ENCODE measurements at places on chromosomes 2 and 18.

DNA sequence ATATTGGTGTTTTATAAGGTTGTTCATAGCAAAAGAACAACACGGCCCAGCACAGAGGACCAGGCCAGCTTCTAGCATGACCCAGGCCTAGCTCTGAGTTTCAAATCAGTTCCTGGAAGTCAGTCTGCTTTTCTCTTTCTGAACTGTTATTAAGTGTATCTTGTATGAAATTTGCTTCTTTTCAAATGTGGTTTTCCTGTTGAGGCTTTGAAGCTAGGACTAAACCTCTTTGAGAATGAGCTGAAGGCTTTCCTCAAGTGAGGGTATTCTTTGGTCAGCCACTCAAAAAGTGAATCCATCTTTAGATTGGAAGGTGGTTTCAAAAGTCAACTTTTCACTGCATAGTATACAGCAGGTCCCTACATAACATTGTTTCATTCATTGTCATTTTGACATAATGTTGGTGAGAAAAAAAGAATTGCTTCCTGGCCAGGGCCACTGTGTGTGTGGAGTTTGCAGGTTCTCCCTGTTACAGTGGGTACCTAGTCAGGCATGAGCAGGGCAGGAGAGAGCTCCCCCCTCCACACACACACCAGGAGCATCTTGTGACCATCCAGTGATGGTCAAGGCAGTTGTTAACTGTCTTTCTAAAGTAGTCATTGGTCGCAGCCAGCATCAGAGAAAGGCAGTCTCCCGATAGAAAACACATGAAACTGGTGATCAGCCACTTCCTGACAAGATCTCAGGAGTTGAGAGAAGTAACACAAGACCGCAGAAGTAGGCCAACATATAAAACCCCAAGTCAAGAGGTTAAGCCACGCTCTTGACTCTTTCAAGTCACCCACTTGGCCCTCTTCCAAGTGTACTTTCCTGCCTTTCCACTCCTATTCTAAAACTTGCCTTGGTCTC, 6.7 kb upstream of the ACAA2 start:
- DNase-seq = no peak

- no peak for DNase-seq
Observed at GRCh38 chr2:191051825-191052778, 38.1 kb upstream of the STAT1 start.

DNA sequence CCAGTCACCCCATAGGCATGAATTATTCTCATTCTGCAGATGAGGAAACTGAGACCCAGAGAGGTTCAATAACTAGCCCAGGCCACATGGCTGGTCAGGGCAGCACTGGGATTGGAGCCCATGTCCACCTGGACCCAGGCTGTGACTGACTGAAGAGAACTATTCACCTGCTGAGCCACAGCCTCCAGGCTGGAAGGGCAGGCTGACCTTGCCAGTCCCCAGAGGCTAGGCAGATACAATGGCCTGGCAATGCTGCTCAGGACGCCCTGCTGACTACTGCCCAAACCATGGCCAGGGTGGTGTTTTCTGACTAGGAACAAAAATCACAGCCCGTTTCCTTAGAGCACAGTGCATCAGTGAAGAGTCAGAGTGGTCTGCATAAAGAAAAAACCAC, 36.8 kb downstream of the HS6ST1 start:
- DNase-seq = no peak

DNA sequence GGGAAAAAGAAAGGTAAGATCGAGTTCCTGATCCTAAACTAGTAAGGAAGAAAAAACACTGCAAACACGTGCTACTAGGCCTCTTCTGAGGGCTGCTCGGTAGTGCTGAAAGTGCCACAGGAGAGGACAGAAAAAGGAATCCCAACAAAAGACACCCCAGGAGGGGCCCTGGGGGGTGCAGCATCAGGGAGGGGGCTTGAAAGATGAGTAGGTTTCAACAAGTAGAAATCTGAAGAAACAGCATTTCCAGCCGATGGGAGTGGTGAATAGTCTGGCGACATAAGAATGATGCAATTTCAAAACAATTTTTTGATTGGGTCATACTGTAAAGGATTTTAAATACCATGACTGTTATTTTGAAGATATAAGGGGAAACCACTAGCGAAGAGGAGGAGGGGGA, 98.6 kb downstream of the NOL10 start:
- DNase-seq = no peak

DNA sequence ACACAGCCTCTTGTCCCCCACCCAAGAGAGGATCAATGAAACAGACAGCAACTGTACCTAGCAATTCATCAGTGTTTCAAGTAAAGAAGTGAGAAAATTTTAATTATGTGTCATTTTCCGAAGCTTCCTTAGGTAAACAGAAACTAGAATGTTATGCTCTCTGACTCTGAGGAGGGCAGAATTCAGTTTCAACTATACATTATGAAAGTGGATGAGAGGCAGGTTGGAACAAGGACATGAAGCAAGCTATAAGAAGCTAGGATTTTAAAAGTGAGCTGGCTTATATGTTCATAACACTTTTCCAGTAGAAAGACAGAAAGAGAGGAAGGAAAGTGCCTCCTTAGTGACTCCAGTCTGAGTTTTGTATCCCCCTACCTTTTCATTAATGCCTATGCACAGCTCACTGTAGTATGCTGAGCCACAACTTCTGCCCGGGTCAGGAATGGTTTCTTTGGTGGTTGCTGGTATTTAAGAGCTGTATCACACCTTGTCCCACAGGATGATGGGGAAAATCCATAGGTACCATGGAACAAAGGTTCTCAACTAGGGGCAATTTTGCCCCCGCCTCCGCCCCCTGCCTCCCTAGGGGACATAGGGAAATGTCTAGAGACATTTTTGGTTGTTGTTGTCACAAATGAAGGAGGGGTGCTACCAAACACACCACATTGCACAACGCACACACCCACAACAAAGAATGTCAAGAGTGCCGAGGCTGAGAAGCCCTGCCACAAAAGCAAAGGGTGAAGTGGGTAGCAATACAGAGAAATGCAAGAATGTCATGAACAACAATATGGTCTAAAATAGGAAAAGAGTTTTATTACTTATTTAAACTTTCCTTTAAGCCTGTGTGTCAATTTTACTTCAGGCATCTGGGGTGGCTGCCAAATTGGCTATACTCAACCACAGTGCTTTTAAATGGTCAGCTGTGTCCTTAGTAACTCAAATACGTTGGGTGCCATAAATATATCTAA, 161.0 kb upstream of the ZFP36L2 start:
- no peak for DNase-seq

- DNase-seq = no peak
Observed at GRCh38 chr2:12824351-12824777, 107.6 kb downstream of the TRIB2 start.

DNA sequence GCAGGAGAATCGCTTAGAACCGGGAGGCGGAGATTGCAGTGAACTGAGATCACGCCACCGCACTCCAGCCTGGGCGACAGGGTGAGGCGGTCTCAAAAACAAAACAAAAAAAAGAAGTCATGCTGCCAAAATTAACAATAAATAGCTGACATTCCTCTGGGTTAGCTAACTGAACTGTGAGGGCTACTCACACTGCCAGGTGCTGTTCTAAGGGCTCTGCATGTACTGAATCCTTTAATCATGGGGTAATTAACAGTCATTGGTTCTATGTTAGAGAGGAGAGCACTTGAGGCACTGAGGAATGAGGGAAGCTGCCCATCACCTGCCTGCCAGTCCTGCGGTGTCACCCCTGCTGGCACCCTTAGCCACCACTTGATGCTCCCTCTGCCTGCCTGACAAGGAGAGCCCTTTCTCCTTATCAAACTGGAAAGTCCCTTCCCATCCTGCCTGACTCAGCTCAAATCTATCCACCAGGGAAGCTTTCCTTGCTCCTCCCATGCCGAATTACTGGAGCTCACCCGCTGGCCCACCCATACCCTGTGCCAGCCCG, 73.0 kb upstream of the RIOK3 start:
- DNase-seq = no peak

DNA sequence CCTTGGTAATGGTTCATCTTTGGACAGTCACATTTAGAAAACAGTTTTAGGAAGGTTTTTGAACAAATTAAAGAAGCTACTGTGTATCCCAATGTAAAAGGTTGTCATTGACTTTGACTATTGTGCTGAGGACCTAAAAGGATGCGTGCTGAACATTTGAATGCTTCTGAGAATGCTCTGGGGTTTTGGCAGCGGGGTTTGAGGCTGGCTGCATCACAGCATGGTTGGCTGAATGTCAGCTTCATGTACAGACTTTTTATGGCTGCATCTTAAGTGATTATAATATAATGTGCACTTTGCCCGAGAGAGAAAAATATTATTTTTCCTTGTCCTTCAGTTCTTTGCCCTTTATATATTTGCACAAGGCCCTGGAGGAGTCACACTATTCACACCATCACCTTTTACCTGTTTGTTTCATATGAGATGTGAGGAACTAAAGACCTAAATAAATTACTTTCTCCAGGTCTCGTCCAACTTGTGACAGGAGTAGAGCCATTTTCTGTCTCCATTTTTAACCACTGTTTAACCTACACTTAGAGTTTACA, 125.9 kb downstream of the CCDC85A start:
- DNase-seq = no peak

GRCh38 chr18:21823848-21824247, 83.3 kb downstream of the MIB1 start:
- no peak for DNase-seq

DNA sequence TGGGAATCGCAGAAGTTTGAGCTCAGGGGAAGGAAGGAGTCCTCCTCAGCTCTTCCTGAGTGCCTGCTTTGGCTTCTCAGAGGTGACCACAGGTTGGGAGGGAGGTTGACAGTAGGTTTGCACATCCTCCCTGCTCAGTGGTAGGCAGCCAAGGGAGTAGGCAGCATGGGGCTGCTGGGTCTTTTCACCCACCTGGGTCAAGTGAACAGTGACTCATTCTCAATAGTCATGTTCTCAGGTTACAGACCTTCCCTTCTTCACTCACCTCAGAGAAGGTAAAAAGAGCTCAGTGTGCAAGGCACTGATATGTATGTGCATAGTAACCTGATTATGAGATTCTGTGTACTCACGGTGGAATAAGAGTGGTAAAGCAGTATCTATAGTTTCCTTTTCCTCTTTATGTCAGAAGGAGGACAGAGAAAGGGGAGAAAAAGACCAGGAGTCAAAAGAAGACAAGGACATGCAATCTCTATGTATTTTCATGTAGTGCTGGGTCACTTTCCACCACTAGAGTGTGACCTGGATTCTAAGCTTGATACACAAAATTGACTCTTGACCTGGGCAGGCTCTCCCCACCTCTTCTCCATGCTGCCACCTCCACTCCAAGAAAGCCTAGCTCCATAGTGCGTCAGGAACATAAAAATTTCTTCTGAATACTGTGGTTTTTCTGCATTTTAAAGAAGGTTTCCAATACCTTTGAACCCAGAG, 36.5 kb upstream of the ASNSD1 start:
- no peak for DNase-seq

- no peak for DNase-seq
Observed at GRCh38 chr2:66866331-66867062, 431.6 kb downstream of the MEIS1 start.

DNA sequence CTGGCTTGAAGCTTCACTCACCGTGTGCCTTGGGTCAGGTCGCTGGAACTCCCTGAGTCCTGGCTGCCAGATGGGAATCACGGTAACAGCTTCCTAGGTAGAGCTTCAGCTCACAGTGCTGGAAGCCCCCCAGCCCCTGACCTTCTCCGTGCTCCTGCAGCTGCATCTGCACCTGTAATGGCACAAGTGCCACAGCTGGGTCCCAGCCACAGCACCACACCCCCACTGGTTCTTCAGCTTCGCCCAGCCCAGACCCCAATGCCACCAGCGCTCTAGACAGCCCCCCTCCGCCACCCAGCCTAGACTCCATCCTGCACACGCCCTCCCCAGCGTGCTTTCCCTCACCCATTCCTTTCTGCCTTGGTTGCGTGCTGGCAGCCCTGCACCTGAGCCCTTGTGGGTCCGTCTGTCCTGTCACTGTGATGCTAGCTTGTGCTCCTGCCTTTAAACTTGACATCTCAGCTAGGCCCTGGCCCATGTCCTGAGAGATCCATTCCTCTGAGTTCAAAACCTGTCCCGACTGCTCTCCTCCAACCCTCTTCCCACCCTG, 7.6 kb upstream of the ESPNL start:
- no peak for DNase-seq

DNA sequence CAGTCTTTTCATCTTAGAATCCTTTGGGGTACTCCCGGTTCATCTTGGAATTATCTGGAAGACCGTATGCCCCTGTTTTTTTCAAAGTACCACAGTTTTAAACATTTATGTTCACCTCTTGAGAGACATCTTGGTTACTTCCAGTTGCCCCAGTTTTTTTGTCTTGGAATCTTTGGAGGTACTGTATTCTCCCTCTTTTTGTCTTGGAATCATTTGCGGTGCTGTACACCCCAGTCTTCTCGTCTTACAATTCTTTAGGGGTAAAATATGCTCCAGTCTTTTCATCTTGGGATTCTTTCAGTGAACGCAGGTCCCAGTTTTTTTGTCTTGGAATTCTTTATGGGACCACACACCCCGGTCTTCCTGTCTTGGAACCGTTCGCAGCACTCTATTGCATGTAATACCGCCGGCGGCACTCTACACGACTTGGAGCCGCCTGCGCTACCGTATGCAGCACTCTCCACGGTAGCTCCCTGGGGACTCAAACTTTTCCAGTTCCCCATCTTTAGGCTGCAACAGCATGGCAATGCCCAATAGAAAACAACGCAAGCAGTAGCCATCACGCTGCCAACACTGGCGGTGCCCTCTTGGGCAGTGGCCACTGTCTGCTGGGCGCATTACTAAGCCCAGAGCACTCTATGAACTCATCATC, 21.2 kb upstream of the ZDBF2 start:
- no peak for DNase-seq

DNA sequence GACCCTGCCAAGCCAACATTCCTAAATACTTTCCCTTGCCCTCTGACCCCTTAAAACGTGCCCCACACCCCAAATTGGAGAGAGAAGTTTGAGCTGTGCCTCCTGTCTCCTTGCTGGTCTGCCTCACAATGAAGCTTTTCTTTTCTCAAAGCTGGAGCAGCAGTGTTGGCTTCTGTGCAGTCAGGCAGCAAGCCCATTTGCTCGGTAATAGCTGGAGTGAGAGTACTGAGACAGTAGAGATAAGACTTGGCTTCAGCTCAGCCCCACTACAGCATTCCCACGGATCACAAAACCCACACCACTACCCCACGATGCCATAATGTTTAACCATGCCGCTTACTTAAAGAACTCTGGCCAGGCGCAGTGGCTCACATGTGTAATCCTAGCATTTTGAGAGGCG, 73.0 kb downstream of the NCAPH start:
- DNase-seq = no peak

- no peak for DNase-seq
Observed at GRCh38 chr18:32595832-32596231, 125.2 kb upstream of the GAREM1 start.

DNA sequence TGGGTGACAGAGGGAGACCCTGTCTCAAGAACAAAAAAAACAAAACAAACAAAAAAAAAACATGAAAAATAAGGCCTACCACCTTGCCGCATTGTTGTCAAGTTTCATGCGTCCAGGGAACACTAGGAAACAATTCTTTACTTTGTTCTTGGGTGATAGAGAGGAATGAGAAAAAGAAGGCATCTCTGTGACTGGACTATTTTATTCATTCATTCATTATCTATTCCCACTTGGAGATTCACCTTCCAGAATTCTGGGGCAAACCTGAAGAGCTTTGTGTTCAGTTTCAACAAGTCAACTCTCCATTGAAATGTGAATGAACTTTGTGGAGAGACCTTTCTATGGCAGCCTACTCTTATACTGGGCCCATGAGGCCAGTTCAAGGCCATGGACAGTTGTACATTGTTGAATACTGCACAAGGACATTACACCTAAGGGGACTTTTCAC, 88.5 kb upstream of the NDUFV2 start:
- DNase-seq = no peak

GRCh38 chr2:10620481-10620880, 69.3 kb downstream of the NOL10 start:
- DNase-seq = no peak

GRCh38 chr2:195937176-195937575, 131.5 kb downstream of the DNAH7 start:
- DNase-seq = no peak
